ENCODE measurements at places on chromosomes 1 and 21. TPM values are rescaled to one million over a fixed set of nuclear protein-coding genes. Genes with fewer than 3 reads are reported as not detected.

The DENND1B gene
- 1.9 TPM for polyA plus RNA-seq

The KCNJ10 gene
- polyA plus RNA-seq, result 0.12 TPM

The COA7 gene
- polyA plus RNA-seq, result 8.9 TPM

The RNF19B gene
- polyA plus RNA-seq, result 20.1 TPM
